A549 treated with Hydrocortisone at 1 μM for 4 hours (cell line): ENCODE measurements at places on chromosomes 6 and 20. TPM values are rescaled to one million over a fixed set of nuclear protein-coding genes. Genes with fewer than 3 reads are reported as not detected.

OPRL1 gene
- 1.0 to 1.7 TPM (median 1.2 TPM) in 5 replicates for total RNA-seq

FAM83C gene
- 0.06 to 0.16 TPM (median 0.13 TPM) in 5 replicates for total RNA-seq

BCKDHB gene
- 4.6 to 7.9 TPM (median 6.4 TPM) in 5 replicates for total RNA-seq

RBPJL gene
- total RNA-seq = not detected in 5 replicates

HLA-DQA2 gene
- not detected in 5 replicates for total RNA-seq

CTCFL gene
- 0.02 TPM in 1 of 5 replicates, not detected in the others for total RNA-seq

PDYN gene
- total RNA-seq = not detected in 5 replicates

ADGRF5 gene
- 0.03 TPM in 1 of 5 replicates, not detected in the others for total RNA-seq

PSORS1C2 gene
- total RNA-seq = 0.09 TPM in 1 of 5 replicates, not detected in the others

C6orf163 gene
- 0.07 to 0.28 TPM (median 0.14 TPM) in 5 replicates for total RNA-seq

LSM2 gene
- total RNA-seq = 42.7 to 66.2 TPM (median 59.0 TPM) in 5 replicates

DNPH1 gene
- 64.3 to 99.4 TPM (median 97.9 TPM) in 5 replicates for total RNA-seq

KIAA1755 gene
- total RNA-seq = 0.08 to 0.23 TPM (median 0.15 TPM) in 5 replicates

GPR63 gene
- 0.38 to 0.47 TPM (median 0.43 TPM) in 5 replicates for total RNA-seq
